ENCODE measurements at places on chromosomes 5 and 9. TPM values are rescaled to one million over a fixed set of nuclear protein-coding genes. Genes with fewer than 3 reads are reported as not detected.
A peak's percentile ranks its signal among the peaks of the same experiment; 100 is the strongest.

Gene PRRX2
- 16.9 TPM for total RNA-seq

Gene SNCB
- total RNA-seq = not detected

Gene ZNG1A
- 36.3 TPM for total RNA-seq

Gene EFNA5
- 17.6 TPM for total RNA-seq

Gene TTLL11
- 9.7 TPM for total RNA-seq

Gene BHMT2
- total RNA-seq = 0.42 TPM

Gene ENTREP1
- total RNA-seq = 17.6 TPM

Gene TMEM215
- not detected for total RNA-seq

Gene TSSK1B
- 0.42 TPM for total RNA-seq

Gene LRRC70
- total RNA-seq = 1.0 TPM

Gene CD72
- total RNA-seq = 2.6 TPM

Gene PCDHB15
- total RNA-seq = 0.46 TPM

Gene CDH9
- total RNA-seq = not detected

Gene TMED9
- total RNA-seq = 72.5 TPM

Gene FBN2
- total RNA-seq = 0.39 TPM

Gene NR5A1
- total RNA-seq = not detected

Gene PCSK5
- total RNA-seq = 10.8 TPM

Gene TEX48
- not detected for total RNA-seq

- DNase-seq = no peak
These were observed 343.8 kb upstream of the CDH18 start for GRCh38 chr5:20331826-20332225.

DNA sequence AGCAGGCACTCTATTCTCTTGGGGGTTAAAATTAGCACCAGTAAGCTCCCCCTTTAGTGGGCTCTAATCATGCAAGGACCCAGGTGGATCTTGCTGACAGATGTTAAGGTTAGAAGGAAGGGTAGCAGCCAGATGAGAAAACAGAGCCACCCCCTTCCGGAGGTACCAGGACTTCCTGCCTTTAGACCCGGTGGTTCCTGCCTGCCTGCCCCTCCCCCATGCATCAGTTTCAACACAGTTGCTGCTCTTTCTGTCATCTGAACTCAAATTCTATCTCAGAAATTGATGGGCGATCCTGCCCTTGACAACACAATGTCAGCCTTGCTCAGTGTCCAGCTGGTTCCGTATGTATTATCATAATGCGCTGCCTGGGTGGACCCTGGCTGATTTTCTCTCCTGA lies 287.3 kb downstream of the EBF1 start:
- DNase-seq = no peak

DNA sequence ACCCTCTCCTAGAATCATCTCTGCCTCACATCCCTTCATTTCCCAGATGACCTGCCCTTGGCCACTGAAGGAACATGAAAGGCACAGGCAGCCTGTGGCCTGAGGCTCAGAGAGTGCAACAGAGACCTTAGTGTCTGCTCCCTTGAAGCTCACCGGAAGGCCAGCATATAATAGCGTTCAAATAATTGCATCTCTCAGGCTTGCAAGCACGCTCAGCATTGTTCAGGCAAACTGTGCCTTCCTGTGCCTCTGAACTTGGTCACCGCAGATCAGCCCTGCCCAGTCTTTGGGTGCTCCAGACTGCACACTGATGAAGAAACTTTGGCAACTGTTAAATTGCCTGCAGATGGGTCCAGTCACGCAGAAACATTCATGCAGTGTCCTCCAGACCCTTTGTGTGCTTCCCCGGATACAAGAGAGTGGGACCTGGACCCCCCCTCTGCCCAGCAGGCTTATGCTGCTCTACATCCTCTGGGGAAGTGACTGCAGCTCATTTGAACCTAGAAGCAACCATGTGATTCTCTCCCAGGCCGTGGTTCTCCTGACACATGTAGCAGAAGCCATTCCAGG lies 216.0 kb upstream of the ANKRD55 start:
- DNase-seq = no peak

- no peak for DNase-seq
These were observed 446.4 kb upstream of the KLF4 start for GRCh38 chr9:107935931-107936330.

DNA sequence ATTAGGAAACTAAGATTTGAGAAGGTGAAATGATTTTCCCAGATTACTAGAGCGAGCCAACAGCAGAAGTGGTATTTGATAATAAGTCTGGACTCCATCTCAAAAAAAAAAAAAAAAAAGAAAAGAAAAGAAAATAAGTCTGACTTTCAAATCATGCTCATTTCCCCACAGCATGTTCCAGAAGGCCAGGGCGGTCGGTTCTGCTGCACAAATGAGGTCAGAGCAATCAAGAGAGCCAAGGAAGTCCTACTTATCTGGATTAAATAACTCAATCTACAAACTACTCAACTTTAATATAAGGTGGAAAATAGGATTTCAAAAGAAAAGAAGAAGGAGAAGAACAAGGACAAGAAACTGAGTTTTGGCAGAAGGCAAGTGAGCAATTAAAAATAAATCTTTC lies 130.4 kb upstream of the RASA1 start:
- DNase-seq = no peak

GRCh38 chr5:141100243-141100805 lies at the start of gene PCDHB3:
Gene PCDHB3 (plus strand): TSS chr5:141100473. CDS start chr5:141100650, 177 bp downstream.
- DNase-seq = no peak

DNA sequence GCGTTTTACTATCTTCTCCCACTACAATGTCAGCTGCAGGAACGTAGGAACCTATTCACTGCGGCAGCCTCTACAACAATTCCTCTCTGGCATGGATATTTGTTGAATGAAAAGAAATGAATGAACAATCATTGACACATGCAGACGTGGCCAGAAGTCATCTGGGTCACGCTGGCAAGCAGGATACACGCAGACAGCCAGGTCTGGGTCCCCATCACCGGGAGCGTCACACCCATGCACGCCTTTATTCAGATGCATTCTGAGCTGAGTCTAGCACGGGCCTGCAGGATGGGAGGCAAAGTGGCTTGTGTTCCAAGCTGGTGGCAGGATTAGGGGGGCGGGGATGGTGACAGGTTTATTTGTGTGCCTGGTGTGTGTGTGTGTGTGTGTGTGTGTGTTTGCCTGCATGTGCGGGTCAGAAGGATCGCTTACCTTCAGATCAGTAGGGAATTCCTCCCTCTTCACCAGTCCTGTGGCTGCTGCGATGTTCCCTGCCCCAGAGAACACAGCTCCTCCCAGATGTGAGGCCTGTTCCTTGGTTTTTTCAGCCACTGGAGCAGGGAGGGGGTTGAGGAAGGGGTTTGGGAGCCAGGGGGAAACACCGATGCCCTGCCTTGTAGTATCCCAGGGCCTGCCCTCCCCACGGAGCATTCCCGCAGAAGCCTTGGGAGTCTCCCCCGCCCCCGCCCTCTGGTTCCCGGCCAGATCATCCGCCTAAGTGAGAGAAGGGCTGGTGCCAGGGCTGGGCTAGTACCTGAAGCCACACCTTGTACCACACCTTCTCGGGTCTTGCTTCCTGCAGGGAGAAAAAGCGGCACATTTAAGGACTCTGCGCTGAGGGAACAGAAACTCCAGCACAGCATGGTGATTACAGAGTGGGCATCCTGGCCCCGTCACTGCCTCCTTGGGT lies 4.1 kb downstream of the SNCB start:
- DNase-seq = no peak

- DNase-seq = no peak
These were observed 50.3 kb downstream of the RAD50 start for GRCh38 chr5:132607095-132607494.

DNA sequence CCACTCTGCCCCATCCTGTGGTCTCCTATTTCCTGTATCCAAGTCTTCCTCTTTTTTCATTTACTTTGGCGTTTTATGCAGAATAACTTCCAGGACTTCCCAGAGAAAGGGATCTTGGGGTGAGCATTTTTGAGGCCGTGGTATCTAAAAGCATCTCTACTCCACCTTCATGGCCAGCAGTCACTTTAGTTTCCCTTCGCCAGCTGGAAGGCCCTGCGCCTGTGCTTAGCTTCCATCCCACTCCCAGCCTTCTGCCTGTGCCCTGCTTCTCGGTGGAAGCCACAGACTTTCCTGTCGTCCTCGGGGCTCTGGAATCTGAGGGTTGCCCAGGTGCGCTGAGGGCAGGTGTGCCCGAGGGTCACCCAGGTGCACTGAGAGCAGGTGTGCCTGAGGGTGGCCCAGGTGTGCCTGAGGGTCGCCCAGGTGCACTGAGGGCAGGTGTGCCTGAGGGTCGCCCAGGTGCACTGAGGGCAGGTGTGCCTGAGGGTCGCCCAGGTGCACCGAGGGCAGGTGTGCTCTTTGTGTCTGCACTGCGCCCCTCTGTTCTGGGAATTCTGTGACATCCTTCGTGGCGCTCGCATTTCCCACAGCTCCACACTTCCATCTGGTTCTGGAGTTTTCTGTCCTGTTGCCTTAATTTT lies 32.4 kb upstream of the LRRC14B start:
- DNase-seq = peak; percentile 34

- no peak for DNase-seq
These were observed 133.4 kb downstream of the SUSD1 start for GRCh38 chr9:112041536-112042243.

- DNase-seq = no peak
These were observed 55.5 kb downstream of the PRRC1 start for GRCh38 chr5:127572930-127573329.

GRCh38 chr9:2916382-2916985 lies 72.6 kb upstream of the PUM3 start:
- no peak for DNase-seq

GRCh38 chr5:72268753-72269410 lies 51.2 kb downstream of the MRPS27 start:
- DNase-seq = peak; percentile 44

- no peak for DNase-seq
These were observed 158.7 kb downstream of the EFNA5 start for GRCh38 chr5:107512029-107512428.

- peak; percentile 67 for DNase-seq
These were observed 20.7 kb upstream of the SLC25A48 start for GRCh38 chr5:135813758-135814157.

GRCh38 chr5:132463811-132464155 lies 26.8 kb downstream of the IRF1 start:
- DNase-seq = no peak

DNA sequence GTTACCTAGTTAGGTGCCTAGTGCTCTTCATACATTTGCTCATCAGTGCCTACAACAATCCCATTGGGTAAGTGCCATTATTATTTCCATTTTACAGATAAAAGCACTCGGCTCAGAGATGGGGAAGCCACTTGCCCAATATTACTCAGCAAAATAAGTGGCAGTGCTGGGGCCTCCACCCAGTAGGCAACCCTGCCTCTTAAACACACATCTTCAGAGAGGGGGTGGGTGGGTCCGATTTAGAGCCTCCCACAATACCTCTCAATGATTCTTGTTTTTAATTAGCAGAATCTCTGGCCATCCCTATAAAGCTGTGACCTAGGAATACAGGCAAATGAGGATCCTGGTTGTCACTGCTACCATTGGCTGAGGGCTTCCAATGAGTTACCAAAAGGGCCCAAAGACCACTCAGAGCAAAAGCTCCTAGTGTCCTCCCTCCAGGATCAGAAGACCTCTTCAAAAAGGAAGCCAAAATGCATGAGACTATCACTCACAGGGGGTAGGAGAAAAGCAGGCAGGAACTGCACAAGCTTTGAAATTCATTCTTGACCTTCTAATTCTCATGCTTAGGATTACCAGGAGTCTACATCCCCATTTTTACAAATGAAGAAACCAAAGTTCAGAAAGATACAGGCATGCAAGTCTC lies 36.1 kb upstream of the UBE2D2 start:
- DNase-seq = no peak

DNA sequence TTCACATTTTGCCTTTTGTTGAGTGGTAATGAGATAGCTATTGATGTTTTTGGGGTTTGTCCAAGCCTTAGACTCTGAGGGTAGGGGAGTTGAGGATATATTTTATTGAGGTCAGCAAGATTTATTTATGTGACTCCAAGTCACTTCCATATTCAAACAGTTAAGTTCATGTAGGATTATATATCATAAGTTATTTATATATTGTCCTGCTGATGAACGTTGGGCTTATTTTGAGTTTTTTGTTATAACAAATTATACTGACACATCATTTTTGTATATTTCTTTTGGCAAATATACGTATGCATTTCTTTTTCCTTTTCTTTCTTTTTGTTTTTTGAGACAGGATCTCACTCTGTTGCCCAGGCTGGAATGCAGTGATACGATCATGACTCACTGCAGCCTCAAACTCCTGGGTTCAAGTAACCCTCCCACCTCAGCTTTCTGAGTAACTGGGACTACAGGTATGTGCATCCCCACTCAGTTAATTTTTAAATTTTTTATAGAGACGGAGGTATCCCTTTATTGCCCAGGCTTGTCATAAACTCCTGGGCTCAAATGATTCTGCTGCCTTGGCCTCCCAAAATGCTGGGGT lies 23.5 kb upstream of the IL12B start:
- no peak for DNase-seq

GRCh38 chr9:131214876-131215275 lies 61.4 kb downstream of the FAM78A start:
- DNase-seq = no peak

- no peak for DNase-seq
These were observed 35.1 kb downstream of the NNT start for GRCh38 chr5:43638107-43638506.

- DNase-seq = no peak
These were observed 94.9 kb downstream of the SREK1 start for GRCh38 chr5:66239034-66239433.

GRCh38 chr9:2086116-2086515 lies 71.0 kb downstream of the SMARCA2 start:
- no peak for DNase-seq

GRCh38 chr5:129945028-129945427 lies 40.8 kb downstream of the CHSY3 start:
- no peak for DNase-seq

- DNase-seq = no peak
These were observed 137.7 kb downstream of the CNTLN start for GRCh38 chr9:17272536-17272935.

- no peak for DNase-seq
These were observed 79.0 kb downstream of the PRLR start for GRCh38 chr5:35151146-35151920.

- DNase-seq = no peak
These were observed 62.4 kb downstream of the FGF18 start for GRCh38 chr5:171481571-171482433.

Data from lower leg skin (tissue), 4 donors.